ENCODE measurements at places on chromosomes 11 and 22. TPM values are rescaled to one million over a fixed set of nuclear protein-coding genes. Genes with fewer than 3 reads are reported as not detected.

The PSMA1 gene
- total RNA-seq: 154 TPM

The MMP8 gene
- 0.19 TPM for total RNA-seq

The TMEM86A gene
- 16.1 TPM for total RNA-seq

The MCHR1 gene
- total RNA-seq: 0.17 TPM

The KRTAP5-8 gene
- not detected for total RNA-seq

The NLRP6 gene
- not detected for total RNA-seq

The PGA5 gene
- total RNA-seq: 3.4 TPM

The TOMT gene
- total RNA-seq: not detected

The CEP164 gene
- total RNA-seq: 16.5 TPM

The BCR gene
- 28.9 TPM for total RNA-seq

The POU2AF1 gene
- total RNA-seq: 0.17 TPM

The C11orf16 gene
- total RNA-seq: not detected

The ASRGL1 gene
- 16.1 TPM for total RNA-seq

The TNNI2 gene
- 1.8 TPM for total RNA-seq

The CNGA4 gene
- total RNA-seq: not detected
